Airway epithelial cell (primary cell): ENCODE measurements at places on chromosomes 5 and 9. TPM values are rescaled to one million over a fixed set of nuclear protein-coding genes. Genes with fewer than 3 reads are reported as not detected.

GFI1B gene
- not detected in 2 replicates for total RNA-seq

LPAR1 gene
- total RNA-seq = 16.4 and 22.9 TPM in 2 replicates

PITX1 gene
- 151 and 181 TPM in 2 replicates for total RNA-seq

PLK2 gene
- 207 and 226 TPM in 2 replicates for total RNA-seq

GPR21 gene
- total RNA-seq = 0.28 and 0.42 TPM in 2 replicates

PAEP gene
- total RNA-seq = not detected in 2 replicates

PTGR1 gene
- total RNA-seq = 66.1 and 82.1 TPM in 2 replicates

RASEF gene
- 7.5 and 8.3 TPM in 2 replicates for total RNA-seq
